ENCODE measurements at places on chromosomes 3 and 15. TPM values are rescaled to one million over a fixed set of nuclear protein-coding genes. Genes with fewer than 3 reads are reported as not detected.

Gene CILP
- total RNA-seq = 0.24 TPM

Gene CDC25A
- 0.56 TPM for total RNA-seq

Gene SERINC4
- 0.18 TPM for total RNA-seq

- no peak for DNase-seq
Measured at GRCh38 chr3:197209366-197210260, 88.8 kb downstream of the DLG1 start.

Gene ITIH1
- not detected for total RNA-seq

DNA sequence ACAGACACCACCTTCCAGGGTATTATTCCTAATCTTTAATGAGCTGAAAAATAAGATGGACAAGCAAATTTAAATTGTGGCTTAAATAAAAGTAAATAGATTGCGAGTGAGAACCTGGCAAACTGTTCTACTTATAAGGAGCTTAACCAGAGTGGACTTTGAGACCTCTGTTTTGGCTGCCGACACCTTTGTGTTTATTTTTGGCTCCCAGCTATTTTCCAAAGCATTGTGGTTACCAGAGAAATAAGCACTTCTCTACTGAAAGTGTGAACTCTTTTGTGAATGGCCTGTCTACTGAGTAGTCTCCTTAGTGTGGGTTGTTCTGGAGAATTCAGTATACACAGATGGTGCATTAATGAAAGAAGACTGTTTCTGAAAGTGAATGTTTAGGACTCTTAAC, 109.4 kb downstream of the ATP8B4 start:
- no peak for DNase-seq

GRCh38 chr3:152083135-152083534, 185.6 kb upstream of the MBNL1 start:
- no peak for DNase-seq

DNA sequence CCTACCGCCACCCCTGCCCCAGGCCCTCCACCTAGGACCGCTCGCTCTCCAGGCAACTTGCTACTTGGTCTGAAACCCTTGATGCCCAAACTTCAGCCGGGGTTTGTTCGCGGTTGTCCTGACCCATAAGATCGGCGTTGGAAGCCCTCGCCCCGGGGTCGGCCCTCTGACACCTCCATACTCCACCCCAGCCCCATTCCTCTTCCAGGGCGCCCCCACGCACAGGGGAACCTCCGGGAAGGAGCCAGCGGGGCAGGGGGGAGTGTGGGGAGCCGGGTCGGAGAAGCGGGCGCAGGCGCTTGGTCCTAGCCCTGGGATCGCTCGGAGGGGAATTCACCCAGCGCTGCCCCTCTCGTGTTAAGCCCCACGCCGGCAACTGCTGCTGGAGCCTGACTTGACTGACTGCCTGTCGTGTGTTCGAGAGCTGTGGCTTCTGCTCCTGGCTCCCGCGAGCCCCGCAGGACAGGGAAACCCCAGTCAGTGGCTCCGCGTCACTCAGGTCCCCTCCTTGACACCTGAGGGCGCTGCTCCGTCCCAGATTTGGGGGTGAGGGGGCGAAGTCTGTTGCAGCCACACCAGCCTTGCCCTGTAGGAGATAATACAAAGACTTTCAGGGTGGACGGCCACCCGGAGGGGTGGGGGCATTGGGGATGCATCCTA, 675 bp downstream of the RYR3 start:
- DNase-seq = no peak

Gene SLC38A3
- 0.82 TPM for total RNA-seq

GRCh38 chr15:35019404-35020327, 31.6 kb upstream of the ZNF770 start:
- DNase-seq = no peak

DNA sequence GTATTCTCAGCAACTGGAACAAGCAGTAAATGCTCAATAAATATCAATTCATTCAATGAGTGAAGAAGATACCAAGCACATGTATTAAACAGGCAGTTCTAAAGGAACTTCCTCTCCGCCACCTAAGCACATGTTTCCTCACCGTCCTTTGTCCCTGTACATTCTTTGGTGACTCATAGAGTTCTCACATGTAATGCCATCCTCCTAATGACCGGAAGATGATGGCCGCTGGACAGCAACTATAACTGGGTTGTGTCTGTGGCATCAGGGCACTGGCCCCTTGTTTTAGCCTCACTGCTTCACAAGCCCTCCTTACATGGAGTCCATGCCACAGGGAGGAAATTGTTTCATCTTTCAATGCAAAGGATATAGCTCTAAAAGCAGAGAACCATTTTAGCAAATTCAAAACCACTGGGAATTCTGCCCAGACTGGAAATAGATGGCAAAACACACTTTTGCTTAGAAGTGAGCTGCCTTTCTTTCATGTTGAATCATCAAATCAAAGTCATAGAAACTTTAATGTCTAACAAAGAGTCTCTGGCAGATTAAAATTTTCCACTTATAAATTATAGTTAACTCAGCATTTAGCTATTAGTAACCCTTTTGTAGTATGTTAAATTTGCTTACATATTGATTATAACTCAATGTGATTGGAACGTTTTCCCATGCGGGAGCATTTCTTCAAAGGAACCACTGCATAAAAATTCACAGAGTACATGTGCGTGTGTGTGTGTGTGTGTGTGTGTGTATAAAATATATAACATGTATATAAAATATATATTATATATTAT, 74.1 kb downstream of the GAP43 start:
- DNase-seq = no peak

Gene SLC24A5
- not detected for total RNA-seq

Gene SERPINI2
- total RNA-seq = not detected

Data from natural killer cell (primary cell).